MG63 (cell line): ENCODE measurements at places on chromosomes 16 and 17.
A peak's percentile ranks its signal among the peaks of the same experiment; 100 is the strongest.

DNA sequence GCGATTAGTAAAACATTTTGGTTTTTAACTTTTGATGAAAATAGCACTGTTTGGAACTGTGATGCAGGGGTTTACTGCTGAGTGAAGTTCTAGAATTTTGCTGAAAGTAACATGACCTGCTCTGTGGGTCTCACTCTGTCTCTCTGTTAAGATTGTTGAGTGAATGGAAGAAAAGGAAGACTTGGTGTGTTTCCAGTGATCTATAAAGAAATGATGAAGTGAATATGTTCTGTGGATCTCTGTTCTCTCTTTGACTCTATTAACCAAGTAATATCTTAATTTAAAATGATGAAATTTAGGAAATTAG lies 148.4 kb downstream of the PRKCA start:
- no peak for DNase-seq

DNA sequence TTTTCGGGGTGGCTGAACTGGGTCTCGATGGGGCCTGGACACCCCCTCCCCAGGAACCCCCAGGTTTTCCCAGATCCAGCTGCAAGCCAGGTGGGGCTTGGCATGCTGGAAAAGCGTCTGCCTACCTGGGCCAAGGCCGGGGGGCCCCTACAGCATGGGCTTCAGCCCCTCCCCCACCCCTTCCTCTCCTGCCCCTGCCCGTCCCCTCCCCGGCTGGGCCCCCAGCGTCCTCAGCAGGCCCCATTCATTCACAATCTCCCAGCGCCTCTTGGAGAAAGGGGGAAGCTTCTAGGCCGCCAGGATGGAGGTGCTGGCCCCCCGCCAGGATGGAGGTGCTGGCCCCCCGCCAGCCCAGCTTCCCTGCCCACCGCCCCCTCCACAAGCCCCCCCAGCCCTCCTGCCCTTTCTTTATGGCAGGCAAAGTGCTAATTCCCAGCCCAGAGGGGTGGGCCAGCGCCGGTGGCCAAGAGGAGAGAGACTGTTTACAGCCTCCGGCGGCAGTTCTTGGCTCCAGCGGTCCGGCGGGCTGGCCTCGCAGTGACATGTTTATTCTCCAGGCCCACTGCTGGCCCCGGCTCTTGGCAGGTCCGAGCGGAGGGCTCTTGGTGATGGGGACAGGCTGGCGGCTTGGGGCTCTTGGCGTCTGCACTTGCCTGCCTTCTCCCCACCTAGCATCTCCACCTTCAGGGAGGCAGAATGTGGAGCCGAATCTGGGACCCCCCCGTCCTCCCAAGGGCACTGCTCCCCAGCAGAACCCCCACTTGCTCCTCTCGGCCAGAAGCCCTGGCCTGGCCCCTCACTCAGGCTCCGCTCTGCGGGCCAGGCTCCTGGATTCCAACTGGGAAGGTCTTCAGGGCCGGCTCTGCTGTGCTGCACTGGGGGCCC lies 94.4 kb upstream of the CIBAR2 start:
- DNase-seq = peak; percentile 45

DNA sequence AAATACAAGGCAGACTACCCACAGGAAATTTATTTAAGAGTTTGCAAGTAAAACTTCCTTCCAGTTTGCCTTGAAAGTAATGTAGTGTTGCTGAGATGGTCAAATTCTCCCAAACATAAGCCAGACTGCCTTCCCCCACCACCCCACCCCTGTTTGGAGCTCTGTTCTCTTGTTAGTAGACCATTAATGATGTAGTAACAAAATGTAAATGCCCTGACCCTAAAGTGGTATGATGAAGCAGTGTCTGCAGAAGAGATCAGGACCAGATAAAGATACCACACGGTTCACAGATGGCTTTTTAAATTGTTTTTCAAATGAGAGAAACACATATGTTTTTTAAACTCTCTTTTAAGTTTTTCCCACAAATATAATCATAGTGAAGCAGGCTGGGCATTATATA lies 136.4 kb upstream of the TMEM97 start:
- DNase-seq = no peak

GRCh38 chr17:81006891-81007290 lies 15.2 kb downstream of the CHMP6 start:
- DNase-seq = no peak

DNA sequence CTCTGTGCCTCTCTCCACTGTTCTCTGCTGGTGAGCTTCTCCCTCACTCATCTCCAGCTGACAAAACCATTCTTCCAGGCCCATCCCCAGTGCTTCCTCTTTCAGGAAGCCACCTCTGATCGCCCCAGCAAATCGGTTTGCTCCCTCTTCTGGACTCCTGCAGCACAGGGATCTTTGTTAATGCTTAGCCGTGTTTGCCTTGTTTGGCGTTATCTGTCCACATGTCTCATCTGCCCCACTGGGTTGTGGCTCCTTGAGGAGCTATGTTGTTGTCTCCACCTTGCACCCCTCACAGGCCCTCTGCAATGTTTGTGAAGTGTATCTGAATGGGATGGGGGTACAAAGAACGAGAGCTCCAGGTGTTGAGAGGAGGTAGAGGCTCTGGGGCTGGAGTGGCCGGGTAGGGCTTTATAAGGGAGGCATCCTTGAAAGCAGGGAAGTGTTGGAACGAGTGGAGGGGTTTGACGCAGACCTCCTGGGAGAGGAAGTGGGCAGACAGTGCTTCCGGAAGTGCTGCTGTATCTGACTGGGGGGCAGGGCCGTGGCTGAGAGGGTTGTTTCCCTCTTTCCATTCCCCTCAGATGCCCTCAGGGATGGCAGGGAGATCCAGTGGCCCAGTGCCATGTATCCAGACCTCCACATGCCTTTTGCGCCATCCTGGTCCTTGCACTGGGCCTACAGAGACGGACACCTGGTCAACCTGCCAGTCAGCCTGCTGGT lies 27.8 kb downstream of the CASKIN2 start:
- no peak for DNase-seq
